Caki2 (cell line): ENCODE measurements at places on chromosomes 5 and 9.

GRCh38 chr5:95027151-95027721 is 257.7 kb downstream of the MCTP1 start:
- no peak for DNase-seq

DNA sequence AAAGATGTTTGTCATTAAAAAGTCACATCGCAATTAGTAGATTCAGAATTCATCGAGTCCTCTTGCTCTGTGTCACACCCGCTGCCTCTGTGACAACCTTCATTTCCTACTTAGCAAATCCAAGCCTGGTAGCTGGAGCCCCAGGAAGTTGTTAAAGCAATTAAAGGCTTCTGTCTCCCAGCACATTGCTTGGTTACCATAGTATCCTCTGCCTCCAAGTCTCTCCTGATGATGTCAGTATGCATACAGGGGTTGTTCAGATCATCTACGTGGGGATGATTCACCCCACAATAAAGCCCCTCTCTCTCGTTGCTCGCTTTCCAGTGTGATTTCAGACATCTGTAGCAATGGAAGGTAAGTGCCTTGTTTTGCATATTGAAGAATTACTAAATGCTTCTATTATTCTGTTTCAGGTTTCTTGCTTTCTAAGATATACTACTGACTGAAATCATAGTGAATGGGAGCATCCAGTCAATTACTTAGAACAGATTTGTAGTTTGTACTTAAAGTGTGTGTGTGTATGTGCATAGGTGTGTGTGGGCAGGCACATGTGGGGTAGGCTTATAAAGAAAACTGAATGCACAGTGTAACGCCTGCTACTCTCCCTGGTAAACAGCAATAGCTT is 52.9 kb downstream of the PAM start:
- no peak for DNase-seq

DNA sequence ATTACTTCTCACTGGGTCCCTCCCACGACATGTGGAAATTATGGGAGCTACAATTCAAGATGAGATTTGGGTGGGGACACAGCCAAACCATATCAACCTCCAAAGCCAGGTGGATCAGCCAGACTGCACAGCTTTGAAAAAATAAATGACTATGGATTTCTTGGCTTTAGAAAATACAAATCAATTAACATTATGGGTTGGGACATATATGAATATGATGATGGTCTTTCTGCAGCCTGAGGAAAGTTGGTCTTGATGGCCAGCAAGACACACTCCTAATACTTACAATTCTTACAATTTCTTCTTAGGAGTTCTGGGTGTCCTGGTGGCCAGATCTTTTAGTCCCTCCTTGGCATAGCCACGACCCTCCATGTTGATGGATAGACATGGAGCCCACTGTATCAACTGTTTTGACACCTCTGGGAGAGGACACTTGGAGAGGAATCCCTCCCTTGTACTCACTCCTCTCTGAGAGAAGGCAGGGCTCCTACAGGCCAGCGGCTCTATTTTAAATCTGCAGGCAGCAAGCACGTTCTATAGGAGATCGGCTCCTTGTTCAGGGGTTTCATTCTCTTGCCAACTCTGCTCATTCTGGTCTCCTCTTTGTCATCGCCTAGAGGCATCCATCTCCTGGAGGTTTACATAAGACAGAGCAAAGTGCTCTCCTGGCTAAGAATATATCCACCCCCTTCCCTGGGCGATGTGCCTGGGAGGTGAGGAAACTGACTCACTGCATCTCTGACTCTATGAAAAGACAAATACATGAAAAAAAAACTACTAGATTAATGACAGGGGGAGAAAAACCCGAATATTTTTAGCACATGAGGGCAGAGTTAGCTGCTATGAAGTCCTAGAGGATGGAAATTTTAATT is 145.9 kb downstream of the CARTPT start:
- DNase-seq, result no peak

DNA sequence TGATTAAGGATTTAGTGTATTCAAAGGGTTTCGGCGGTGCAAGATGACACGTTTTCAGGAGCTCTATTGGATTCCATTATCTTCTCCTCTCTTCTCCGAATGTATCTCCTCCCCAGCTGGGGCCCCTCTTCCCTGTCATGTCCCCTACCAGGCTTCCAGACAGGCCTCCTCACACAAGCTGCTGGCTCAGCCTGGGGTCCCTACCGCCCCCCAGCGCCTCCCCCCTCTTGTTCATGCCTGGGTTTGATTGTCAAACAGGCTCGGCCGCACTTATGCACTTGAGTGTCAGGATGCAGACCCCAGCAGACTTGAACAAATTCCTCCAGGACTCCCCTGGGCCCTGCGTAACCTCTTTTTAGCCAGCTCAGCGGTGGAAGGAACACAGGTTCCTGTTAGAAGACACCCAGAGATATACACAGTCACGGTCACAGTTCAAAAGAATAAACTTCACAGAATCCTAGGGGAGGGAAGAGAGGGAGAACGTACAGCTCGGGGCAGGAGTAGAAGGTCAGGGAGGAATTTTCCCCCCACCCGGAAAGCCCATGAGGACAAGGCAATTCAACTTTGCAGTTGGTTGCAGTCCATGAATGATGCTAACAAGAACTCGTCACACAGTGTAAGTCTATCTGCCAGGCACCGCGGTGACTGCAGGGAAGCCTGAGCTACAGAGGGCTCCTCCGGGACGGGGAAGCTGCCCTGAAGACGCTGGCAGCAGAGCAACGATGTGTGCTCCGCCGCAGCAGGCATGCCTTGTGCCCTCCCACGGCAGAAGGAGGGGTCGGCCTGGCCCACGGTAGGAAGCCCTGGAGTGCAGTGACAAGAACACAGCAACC is 560.0 kb downstream of the BNC2 start:
- no peak for DNase-seq

GRCh38 chr9:35859990-35860339 is 10.2 kb downstream of the OR13J1 start:
- no peak for DNase-seq

DNA sequence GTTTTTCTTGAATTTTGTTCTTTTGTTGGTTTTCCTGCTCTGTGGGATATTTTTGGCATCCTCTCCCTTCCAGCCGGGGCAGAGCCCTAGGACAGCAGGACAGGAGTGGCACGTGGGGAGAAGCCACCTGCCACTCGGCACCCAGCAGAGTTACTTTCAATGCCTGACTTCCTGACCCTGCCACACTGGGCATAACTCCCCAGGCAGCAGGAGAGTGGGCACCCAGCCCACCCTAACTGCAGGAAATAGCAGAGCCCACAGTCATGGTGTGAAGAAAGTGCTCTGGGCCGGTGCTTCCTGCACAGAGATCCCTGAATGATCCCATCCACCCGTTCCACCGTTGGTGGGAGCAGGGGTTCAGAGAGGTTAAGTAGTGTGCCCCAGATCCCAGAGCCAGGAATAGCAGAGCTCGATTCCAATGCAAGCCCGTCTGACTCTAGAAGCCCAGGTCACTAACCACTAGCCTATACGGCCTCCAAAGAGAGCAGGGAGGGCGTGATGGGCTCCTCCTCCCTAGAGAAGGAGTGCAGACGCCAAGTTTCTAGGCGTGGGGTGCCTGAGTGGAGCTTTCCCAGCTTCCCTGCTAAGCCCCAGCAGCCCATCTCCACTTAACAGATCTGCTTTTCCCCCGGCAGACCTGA is 8.1 kb upstream of the NUP214 start:
- DNase-seq, result no peak
